ENCODE measurements at places on chromosomes 11 and 22.

DNA sequence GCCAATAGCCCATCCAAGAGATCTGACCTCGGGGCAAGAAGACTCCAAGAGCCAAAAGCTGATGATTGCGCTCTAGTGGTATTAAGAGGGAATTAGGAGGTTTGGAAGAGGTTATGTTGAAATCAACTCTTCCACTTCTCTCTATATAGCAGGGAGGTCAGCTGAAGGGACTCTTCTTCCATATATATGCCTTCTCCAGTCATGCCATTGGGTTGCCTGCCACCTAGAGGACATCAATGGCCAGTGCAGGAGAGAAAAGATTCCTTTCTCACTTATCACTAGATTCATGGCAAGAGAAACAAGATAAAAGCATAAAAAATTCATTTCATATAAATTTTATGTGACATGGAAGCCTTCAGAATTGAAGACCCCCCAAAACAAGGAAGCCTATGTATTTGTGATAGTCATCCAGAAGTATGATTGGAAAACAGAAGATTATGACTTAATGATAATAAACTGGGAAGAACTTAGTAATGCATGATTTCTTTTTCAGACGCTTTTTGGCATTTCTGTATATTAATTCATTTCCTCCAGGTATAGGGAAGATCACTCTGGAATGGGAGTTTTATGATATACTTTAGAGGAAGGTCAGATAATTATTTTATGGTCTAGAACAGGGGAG lies 435.1 kb upstream of the DDI1 start:
- peak; percentile 4 for DNase-seq

GRCh38 chr11:109958131-109958820 lies 134.9 kb upstream of the ZC3H12C start:
- no peak for DNase-seq

DNA sequence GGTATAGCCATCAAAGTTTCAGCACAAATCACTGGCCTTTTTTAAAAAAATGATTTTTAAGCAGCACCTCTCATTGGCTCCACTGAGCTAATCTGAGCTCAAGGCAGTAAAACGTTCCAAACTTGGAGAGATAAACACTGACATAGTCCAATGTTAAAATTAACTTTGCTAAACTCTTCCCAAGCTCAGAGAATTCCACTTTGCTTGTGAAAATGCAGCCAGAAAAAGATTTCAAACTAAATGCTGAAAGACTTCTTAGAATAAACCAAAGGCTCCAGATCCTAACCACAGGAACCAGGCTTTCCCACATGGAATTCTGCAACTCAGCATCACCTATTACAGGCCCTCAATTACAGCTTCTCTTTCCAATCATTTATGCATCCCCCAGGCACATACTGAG lies 84.7 kb upstream of the GDPD4 start:
- no peak for DNase-seq

DNA sequence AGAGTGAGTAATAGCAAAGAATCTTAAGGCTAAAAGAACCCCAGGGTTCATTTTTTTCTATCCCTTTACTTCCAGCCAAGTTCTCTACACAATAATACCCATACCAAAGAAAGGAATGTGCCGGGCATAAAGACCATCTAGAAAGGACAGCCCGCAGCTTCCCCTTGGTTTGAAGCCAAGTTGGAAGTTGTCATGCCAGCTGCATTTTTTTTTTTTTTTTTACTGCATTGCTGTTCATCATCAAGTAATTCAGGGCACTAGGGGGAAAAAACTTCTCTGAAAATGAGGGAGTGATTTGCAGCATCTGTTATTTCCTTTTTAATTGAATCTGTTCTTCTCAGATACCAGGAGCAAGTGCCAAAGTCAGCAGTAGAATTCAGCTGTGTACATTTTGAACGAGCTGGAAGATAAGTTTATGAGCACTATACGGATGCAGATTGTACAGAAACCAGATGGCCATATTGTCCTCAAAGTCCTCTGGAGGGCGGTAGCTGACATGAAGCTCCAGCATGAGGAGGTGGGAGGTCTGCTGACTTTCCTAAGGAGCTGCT lies 56.4 kb downstream of the UBASH3B start:
- DNase-seq: no peak

- DNase-seq: no peak
These were observed 374.3 kb upstream of the MPPED2 start for GRCh38 chr11:30960387-30960992.

- DNase-seq: no peak
These were observed 30.8 kb downstream of the CBL start for GRCh38 chr11:119236891-119237290.

DNA sequence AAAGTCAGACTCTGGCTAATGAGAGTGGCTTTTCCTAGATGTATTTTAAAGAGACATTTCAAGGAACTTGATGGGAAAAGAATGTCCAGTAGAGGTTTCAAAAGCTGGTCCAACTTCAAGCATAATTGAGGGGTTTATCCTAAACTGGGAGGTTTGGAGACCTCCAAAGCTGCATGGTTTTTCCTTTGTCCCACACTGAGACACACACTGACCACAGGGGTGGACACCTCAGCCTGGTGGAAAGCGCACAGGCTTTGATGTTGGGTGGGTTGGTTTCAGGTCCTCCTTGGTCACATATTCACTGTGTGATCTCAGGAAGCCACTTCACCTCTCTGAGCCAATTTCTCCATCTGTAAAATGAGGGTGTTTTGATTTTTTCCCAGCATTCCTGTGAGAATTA lies 4.0 kb downstream of the SPON1 start:
- no peak for DNase-seq

DNA sequence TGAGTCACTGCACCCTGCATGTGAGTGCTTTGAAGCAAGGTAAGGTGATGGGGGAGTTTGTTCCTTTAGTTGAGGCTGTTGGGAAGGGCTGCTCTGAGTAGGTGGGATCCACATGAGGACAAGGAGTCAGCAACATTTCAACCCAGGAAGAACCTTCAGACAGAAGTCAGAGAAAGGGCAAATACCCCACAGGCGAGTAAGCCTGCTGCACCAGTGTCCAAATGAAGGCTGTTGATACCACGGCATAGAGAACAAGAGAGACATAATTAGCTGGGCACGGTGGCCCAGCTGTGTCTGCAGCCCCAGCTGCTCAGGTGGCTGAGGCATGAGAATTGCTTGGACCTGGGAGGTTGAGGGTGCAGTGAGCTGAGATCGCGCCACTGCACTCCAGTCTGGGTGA lies 54.3 kb upstream of the CLMP start:
- DNase-seq: no peak

DNA sequence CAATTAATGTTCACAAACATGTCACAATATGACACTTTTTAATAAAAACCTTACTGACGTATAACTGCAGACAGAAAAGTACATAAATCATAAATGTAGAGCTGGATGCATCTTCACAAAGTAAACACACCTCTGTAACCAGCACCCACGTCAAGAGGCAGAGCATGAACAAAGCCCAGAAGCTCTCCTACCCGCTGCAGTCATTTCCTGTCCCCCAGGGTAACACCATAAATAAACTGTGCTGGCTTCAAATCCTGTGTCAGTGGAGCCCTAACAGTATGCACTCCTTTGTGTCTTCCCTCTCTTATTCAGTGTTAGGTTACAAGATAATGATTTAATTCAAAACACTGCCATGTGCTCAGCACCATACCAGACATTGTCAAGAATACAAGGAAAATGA lies 5.7 kb downstream of the SYT13 start:
- no peak for DNase-seq
